Fibroblast of skin of right biceps (primary cell): ENCODE measurements at places on chromosomes 1 and 21.

DNA sequence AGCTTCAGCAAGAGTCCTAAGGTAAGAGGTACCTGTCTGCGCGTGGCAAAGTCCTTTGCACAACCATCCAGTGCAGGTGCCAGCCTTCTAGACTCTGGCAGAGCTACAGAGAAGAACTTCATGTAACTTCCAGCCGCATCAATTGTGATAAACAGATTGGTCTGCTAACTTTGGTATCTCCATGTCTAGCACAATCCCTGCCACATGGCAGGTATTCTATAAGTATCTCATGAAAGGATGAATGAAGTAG is 29.8 kb downstream of the CD48 start:
- no peak for DNase-seq

DNA sequence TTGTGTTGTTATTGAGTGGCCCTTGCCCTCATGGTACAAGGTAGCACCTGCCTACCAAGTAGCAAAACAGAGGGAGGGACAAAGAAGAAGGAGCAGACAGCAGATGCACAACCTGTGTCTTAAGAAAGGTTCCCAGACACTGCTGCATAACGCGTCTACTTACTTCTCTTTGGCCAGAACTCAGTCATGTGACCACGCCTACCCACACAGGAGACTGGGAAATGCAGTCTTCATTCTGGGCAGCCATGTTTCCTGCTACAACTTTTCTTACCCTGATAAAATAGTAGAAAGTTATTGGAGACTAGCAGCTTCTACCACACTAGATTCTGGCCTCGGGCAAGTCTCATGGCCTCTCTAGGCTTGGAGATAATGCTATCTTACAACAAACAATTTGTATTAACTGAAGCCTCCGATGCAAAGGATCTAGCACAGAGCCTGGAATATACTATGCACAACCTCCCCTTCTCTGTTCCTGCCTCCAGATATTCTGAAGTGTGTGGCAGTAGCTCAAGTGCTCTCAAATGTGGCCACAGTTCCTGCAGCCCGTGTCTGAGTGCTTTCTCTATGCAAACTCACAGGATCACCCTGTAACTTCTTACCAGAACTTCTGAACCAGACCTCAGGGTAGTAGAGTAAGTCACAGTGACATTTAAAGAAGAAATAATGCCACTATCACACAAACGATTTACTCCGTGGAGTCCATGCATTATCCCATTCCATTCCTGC is 34.1 kb upstream of the BTG2 start:
- DNase-seq, result peak; percentile 59

DNA sequence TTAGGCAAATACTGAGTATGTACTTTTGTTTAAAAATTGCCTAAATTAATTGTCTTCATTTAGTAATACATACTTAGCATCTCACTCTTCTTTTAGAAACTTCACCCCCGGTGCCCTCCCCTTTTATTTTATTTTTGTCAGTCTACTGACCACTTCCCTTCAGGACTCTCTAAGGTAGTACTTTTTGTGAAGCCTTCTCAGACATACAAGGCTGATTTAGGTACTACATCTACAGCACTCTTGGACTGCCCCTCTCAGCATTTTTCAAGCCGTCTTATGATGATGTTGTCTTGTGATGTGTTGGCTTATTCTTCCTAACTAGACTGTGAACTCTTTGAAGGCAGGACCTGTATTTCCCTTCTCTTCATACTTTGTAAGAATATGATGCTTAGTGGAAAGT is 24.7 kb downstream of the RPS6KC1 start:
- DNase-seq, result no peak

- DNase-seq, result no peak
These were observed 76.0 kb downstream of the FH start for GRCh38 chr1:241443561-241443960.

- DNase-seq, result no peak
These were observed 317.2 kb upstream of the DEPDC1 start for GRCh38 chr1:68814067-68814466.

DNA sequence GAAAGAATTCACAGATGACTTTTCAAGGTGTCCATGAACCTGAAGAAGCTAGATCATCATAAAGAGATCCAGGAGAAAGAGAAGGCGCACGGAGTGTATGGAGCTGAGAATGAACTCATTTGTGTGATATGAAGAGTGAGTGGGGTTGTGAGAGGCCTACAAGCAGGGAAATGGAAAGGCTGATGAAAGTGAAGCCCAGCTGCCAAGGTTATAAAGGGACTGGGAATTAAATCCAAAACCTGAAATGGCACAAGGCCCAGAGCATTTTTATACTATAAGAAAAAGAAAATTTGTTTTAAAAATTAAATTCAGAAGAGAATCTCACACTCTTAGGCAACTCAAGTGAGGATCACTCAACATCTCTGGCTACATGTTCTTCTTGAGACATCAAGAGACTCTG is 43.4 kb downstream of the HSD3B1 start:
- DNase-seq, result no peak

GRCh38 chr1:154760469-154760933 is 109.6 kb downstream of the KCNN3 start:
- DNase-seq, result peak; percentile 16

GRCh38 chr1:204319462-204319861 is 40.3 kb downstream of the PLEKHA6 start:
- peak; percentile 86 for DNase-seq

DNA sequence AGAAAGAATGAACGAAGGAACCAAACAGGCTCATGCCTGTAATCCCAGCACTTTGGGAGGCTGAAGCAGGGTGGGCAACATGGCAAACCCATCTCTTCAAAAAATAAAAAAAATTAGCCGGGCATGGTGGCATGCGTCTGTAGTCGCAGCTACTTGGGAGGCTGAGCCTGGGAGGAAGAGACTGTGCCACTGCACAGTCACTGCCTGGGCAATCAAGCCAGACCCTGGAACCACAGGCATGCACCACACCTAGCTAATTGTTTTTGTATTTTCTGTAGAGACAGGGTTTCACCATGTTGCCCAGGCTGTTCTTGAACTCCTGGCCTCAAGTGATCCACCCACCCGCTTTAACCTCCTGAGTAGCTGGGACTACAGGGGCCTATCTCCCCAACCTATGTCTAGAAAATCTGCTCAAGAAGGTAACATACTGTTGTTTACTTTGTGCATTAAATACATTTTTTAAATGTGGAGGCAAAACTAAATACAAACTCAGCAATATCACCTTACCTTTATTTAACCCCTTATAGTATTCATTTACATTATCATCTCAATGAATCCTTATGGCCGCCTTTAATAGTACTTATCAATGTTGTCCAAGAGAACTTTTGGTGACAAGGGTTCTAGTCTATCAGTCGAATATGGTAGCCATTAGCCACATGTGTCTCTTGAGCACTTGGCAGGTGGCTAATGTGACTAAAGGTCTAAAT is 2.7 kb downstream of the KHDC4 start:
- DNase-seq, result no peak

DNA sequence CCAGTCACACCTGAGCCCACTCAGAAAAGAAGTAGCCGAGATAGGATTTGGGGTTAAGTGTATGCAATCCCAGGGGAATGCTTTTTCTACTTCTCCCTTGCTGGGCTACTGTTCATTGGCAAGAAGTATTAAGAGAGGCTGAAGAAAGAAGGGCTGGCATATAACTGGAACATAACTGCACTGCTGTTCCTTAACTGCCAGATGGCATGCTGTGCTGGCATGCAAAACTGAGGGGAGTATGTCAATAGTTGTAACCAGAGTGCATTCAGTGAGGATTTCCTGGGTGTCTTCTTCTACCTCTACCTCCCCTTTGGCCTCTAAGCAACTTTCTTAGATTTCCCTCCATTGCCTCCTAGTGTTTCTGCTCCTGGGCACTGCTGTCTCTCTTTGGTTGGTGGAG is 66.4 kb downstream of the TNR start:
- DNase-seq, result no peak

- DNase-seq, result no peak
These were observed 22.1 kb upstream of the COL16A1 start for GRCh38 chr1:31725777-31726535.

- DNase-seq, result no peak
These were observed 38.6 kb upstream of the RALGPS2 start for GRCh38 chr1:178686407-178686806.

GRCh38 chr1:151005729-151006319 is 878 bp downstream of the MINDY1 start:
- DNase-seq, result no peak

DNA sequence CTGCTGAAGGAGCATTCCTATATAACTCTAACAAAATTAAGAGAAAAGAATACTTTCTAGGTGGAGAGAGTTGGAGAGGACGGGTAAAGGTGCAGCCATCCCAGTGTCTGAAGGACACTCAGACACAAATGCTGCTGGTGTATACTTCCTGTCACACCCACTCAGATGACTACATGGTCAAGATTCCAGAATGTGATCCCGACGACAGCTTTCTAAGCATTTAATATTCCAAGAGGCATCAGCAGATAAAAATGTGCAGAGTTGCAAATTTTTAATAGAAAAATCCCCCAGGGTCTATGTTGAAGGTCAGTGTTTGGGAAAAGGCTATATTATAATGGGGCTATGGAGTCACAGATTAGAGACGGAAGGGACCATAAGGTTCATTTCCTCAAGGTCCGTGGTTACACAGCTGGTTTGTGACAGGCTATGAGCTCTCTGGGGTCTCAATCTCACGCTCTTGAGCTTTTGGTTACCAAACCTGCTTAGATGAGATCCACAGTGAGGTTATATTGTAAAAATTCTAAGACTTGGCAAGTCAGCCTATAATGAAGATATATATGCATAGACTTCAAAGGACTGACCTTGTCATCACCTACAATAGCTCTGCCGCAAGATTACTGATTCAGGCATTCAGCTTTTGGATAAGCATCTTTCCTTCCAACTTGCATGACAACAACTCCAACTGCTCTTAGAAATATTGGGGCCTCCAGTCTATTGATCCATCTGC is 35.1 kb downstream of the ZNF281 start:
- peak; percentile 91 for DNase-seq

DNA sequence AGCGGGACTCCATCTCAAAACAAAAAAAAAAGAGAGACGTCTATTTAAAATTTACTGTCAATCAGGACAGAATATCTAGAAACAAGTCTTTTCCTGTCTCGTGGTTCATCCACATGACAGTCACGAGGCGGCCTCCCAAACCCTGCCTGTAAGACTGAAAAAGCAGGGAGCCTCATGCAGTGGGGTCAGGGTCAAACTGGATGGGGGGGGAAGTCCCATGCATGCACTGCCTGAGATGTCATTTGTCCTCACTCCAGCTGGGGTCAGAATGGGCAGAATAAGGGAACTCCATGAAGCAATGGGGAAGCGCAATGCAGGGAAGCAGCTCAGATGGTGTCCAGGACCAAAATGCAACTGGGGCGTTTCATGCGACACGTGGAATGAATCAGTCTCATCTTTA is 85.5 kb downstream of the PIK3CD start:
- no peak for DNase-seq

- no peak for DNase-seq
These were observed 22.9 kb upstream of the PHGDH start for GRCh38 chr1:119688810-119689209.

DNA sequence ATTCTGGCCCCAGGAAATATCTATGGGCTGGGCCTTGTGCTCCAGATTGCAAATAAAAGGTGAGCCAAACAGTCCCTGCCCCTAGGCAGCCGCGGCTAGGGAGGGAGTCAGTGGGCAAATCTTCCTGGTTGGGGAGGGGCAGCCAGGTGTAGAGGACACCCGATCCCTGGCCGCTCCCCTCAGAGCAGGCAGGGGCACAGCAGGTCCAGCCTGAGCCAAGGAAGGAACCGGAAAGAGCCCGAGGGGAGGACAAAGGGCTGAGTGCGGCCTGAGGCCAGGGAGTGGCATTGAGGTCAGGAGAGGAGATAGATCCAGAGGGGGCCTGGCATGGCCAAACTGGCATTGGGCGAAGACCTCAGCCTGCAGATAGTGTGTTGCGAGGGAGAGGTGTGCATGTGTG is 36.6 kb upstream of the ARF1 start:
- DNase-seq, result no peak

- DNase-seq, result no peak
These were observed 24.8 kb downstream of the TSPAN2 start for GRCh38 chr1:115064461-115064860.

GRCh38 chr1:248828845-248829244 is 3.1 kb upstream of the SH3BP5L start:
- DNase-seq, result peak; percentile 73

- peak; percentile 47 for DNase-seq
These were observed 393.2 kb downstream of the COL11A1 start for GRCh38 chr1:102715150-102715549.

DNA sequence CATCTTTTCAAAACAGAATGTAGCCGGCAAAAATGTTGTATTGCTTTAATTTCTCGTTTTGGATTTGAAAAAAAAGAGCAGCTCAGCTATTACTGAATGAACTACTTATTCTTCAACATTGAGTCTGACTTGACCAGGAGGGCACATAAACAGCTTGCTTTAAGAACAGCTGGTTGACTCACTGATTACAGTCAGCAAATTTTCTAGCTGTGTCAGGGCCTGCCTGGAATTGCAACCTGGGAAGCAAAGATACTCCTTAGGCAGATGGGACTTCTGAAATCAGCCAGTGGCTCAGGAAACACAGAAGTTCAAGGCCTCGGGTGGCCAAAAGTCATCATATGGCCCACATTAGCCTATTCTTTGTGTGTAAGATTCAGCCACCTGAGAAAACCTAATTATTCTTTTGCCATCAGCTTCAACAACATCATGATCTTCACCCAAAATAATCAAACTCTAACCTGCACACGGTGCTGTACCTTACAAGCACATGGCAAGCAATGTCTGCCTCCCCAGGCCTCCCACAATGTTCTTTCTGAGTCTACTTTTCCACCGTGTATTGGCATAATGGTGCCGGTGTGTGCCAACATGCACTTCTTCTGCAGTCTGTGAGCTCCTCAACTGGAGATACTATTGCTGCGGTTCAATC is 307.2 kb downstream of the HHIPL2 start:
- peak; percentile 46 for DNase-seq

- no peak for DNase-seq
These were observed 120.3 kb upstream of the C8B start for GRCh38 chr1:57086154-57086553.

GRCh38 chr1:9233241-9233941 is 1.2 kb upstream of the H6PD start:
- DNase-seq, result peak; percentile 23

DNA sequence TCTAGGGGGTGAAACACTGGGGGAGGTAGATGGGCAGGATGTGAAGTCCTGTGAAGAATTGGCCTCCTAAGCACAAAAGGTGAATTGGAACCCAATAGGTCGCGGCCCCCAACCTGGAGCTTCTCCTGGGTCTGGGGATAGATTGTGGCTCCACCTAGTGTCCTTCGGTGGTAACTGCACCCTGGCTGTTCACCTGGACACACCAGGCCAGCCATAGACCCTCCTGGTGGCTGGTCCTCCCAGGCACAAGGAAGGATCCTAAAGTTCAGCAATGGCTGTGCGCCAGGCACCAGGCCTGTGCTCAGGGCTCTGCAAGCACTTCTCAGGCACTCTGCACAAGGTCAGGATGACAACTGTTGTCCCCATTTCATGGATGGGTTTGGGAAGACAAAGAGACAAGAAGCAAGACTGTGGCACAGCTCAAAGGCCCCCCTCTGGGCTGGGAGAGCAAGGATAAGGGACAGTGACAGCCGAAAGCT is 13.5 kb downstream of the ESPN start:
- peak; percentile 35 for DNase-seq
